ENCODE measurements at places on chromosomes 4 and X.

DNA sequence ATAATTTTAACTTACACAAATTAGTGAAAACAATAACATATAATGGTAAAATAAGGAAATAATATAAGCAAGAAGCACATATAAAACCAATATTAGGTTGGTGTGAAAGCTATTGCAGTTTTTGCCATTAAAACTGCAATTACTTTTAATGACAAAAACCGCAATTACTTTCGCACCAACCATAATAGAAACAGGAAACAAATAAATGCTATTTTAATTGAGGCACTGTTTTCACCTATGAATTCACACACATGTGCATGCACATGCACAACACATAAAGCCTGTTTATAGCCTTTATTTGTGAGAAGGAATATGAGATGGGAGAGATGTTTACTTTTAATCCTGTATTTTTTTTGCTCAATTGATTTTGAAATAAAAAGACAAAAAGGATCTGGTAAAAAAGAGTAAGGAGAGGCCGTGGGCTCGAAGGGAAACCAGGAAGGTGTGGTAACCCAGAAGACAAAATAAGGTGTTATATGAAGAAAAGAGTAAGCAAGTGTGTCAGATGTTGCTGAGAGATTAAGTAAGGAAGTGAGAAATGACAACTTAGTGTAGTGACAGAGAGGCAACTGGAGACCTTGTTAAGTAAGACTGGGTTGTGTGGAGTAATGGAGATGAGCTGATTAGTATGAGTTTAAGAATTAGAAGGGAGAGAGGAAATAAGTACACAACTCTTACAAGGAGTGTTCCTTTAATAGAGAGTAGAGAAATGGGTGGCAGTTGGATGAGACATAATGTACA, 69.0 kb downstream of the KLHL13 start:
- ATAC-seq = no peak

DNA sequence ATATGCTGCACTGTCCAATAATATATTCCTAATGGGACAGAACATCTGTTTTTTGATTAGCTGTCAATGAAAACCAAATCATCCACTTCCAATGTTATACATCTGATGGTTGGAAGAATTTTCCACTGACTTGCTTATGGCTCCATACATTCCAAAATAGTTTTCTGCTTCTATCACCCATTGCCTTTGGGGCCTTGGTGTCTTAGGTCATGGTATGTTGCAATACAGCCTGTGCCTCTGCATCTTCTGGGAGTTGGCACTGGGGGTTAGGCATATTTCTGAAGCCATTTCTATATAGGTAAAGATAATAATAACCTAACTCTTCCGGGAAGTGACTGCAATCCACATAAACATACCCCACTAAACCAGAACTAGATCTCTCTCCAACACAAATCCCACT, 53.2 kb upstream of the NR3C2 start:
- no peak for ATAC-seq

- no peak for ATAC-seq
Observed at GRCh38 chr4:47219586-47219985, 188.2 kb downstream of the GABRB1 start.

- no peak for ATAC-seq
Observed at GRCh38 chr4:148790691-148791090, 348.5 kb upstream of the NR3C2 start.

GRCh38 chr4:7389101-7389701, 45.5 kb downstream of the PSAPL1 start:
- no peak for ATAC-seq

DNA sequence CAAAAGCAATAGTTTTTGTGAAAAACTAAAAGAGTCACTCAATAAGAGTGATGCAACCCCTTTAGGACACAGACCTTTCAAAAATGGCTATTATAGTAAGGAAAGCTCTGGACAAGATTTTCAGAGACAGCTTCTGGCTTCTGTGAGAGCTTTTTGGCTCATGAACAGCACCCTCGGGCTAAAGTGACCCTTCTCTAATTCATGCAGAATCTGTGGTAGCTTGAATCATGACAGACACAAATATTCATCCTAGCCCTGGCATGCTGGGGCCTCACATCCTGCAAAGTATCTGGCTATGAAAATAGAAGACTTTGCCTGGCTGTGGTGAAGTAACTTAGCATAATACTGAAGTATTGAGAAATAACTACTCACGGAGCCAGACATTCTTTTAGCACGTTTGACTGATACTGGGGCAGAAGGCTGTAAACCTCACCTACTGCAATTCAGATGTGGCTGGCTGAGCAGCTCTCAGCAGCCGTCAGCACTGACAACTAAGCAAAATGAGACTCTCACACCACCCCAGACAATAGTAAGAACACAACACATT, 327.3 kb downstream of the MAPK10 start:
- peak; percentile 88 for ATAC-seq

- no peak for ATAC-seq
Observed at GRCh38 chrX:10110984-10111363, 45.8 kb upstream of the CLCN4 start.

- no peak for ATAC-seq
Observed at GRCh38 chr4:26804925-26805324, 55.7 kb upstream of the STIM2 start.

DNA sequence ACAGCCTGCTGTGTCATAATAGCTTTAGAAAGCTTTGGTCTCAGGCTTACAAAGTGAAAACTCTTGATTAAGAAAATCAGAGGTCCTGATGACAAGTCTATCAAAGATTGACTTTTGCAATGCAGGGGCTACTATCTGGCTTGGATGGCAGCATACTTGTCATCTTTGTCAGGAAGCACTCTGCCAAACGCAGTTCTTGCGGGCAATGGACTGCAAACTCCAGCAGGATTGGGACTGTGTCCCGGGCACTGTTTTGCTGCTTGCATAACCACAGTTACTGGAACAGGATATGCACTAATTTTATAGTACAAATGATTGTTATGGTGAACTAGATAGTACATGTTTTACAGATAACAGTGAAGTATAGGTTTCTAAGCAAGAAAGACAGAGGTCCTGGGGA, 185.6 kb downstream of the IQCM start:
- ATAC-seq = no peak

DNA sequence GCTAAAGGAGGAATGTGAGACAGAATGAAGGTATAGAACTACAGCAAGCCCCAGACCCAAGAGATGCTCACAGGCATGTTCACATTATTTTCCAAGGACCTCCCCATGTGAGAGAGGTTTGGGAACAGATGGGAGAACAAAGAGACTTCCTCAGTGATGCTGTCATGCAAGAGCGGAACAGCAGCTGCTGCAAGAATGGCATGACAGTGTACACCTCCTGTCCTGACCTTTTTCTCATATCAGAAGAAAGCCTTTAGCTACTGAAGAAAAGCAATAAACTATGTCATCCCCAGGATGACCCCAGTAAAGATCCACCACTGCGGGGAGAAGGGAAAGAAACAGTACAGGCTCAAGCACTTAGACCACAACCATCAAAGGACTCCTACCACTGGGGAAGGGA, 7.2 kb downstream of the PRDM5 start:
- no peak for ATAC-seq

DNA sequence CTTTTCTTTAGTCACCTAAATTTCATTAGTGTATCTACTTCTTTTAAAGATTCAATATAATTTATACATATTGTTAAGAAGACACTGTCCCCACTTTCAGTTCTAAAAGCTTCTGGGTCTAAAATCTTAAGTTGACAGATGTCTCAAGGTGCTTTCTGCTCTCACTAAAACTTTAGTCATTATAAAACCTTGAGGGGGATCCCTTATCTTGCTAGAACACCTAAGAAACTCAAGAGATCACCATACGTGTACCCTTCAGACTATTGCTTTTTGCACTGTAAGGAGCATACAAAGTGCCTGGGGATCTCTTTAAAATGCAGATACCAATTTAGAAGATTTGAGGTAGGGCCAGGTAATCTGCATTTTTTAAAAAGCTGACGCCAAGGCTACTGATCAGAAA, 30.1 kb downstream of the CYBB start:
- ATAC-seq = no peak

GRCh38 chr4:153327247-153327646, 17.2 kb upstream of the MND1 start:
- no peak for ATAC-seq

DNA sequence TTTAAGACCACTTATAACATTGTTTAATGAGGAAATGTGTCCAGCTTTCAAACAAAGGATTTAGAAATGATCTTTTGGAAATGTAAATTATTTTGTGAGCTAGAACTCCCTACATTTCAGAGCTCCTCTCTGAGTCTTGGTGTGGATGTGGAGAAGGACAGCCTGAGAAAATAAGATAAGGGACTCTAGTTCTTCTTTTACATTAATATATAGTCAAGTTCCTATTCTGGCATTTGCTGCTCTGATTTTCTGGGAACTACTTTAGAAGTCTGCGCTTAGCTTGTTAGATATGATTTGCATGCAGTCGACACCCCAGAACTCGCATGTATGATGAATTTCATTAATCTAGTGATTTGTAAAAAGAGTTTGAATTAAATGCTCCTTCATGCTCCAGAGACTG, 45.5 kb downstream of the TSPAN7 start:
- ATAC-seq = no peak

GRCh38 chrX:39017716-39018115, 216.5 kb downstream of the MID1IP1 start:
- ATAC-seq = no peak

DNA sequence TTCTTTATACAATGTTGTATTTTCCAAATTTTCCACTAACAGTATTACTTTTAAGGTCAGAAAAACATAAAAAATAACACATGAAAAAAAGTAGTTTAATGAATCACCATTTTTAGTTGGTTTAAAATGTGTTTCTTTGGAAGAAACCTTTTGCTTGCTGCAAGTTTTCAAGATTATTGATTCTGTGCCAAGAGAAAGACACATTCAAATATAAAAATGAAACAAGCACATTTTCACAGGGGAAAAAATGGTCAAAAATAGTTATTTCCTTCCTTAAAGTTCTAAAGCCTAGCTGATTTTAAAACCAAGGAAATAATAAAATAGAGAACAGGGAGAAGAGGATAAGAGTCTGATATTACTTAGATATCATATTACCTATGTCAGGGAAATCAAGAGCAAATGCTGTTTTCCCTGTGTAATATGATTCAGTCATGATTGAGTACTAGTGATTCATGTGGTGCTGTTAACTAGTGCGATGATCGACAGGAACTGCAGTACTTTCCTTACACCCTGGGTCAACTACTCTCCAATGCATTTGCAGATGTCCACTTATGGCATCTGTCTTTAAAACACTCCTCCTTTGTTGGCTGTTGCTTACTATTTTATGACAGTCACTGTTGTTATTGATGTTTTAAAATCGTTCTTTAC, 103.8 kb downstream of the CAMK2D start:
- peak; percentile 79 for ATAC-seq

DNA sequence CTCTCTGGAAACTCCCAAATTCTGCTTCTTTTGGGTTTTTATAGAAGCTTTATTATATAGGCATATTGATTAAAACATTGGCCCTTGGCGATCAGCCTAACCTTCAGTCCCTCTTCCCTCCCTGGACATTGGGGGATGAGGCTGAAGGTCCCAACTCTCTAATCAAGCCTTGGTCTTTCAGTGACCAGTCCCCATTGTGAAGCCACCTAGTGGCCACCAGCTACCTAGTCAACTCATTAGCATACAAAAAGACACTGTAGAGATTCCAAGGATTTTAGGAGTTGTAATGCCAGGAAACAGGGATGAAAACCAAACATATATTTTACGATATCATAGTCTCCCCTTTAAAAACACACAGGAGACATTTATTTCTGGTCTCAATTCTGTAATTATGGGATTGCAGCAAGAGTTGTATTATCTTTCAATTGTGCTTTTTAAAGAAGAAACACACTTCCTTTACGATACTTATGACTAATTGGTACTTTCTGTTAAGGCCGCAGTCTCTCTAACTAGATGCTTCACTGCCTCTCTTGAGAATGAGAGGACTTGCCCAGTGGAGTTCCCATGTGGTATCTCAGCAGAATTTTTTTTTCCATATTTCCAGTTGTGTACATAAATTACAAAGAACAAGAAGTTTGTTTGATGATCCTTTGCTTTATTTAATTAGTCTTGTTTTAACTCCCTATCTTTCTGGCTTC, 58.2 kb downstream of the WDR17 start:
- ATAC-seq = peak; percentile 85

- peak; percentile 61 for ATAC-seq
Observed at GRCh38 chrX:114615765-114616164, 31.9 kb downstream of the HTR2C start.

DNA sequence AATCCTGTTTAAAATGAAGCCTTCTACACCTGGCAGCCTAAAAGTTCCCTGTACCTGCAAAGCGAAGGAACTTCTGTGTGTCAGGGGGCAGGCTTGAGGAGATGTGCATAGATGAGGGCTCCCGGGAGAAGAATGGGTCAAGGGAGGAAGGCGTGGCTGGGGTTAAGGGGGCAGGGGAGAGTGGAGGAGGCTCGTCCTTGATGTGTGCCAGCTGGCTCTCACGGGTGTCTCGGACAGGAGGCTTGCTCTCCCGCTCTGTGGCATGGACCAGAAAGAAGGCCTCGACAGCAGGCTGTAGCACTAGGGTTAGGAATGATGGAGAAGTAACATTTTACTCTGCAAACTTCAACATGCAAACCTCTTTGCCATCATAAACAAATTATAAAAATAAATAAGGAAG, 104.6 kb upstream of the HSD17B10 start:
- ATAC-seq = no peak
